ENCODE measurements at places on chromosomes 6 and 20. TPM values are rescaled to one million over a fixed set of nuclear protein-coding genes. Genes with fewer than 3 reads are reported as not detected.

- DNase-seq, result no peak
Measured at GRCh38 chr6:169786349-169786748, 34.9 kb downstream of the ERMARD start.

The C20orf204 gene
- 1.3 TPM for total RNA-seq

The ADGRF1 gene
- total RNA-seq, result not detected

- DNase-seq, result no peak
Measured at GRCh38 chr6:24089736-24090135, 36.3 kb upstream of the NRSN1 start.

DNA sequence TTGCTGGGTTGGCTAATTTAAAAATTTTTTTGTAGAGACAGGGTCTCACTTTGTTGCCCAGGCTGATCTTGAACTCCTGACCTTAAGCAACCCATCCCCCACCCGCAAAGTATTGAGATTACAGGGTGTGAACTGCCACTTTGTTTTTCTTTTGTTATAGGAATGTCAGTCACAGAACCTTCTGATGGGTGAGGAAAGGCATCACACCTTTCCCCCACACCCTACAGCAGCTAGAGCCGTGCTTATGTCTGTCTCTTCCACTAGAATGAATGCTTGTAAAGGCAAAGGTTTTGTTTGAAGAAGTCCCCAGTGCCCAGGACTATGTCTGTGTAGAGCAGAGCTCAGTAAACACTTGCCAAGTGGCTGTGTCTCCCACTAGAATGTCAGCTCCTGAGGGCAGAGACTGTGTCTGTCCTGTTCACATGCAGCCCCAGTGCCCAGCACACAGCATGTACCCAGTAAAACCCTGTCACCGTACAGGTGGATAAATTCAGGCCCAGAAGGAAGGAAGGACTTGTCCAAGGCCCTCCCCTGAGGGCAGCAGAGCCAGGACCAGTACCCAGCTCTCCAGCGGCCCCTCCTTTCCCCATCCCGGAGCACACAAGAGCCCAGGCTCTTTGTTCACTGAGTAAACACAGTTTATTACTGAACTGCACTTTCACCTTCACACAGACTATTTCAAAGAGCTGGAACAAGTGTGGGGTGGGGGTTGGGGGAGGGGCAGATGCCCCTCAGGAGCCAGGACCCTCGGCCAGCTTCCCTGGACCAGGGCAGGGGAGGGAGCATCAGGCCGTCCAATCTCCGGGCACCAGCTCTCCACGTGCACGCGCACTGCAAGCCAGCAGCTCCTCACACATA, 26.4 kb downstream of the COX4I2 start:
- DNase-seq, result no peak

The HMGCLL1 gene
- total RNA-seq, result 2.2 TPM

DNA sequence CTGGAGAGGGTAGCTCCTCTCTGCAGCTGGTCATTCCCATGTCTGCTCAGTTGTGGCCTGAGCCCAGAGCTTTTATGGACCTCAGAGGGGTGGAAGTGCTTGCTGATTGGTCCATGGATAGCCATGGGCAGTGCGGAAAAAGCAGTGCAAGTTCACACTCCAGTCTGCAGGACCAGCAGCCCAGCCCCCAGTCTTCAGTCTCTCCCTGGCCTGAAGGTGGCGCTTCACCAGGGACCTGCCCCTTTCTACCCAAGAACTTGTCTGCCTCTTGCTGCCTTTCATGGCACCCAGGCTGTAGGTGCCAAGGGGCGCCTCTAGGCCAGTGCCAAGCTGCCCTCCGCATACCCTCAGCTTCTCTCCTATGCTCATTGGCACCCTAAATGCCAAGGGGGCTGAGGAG, 91.0 kb downstream of the TBXT start:
- DNase-seq, result no peak

DNA sequence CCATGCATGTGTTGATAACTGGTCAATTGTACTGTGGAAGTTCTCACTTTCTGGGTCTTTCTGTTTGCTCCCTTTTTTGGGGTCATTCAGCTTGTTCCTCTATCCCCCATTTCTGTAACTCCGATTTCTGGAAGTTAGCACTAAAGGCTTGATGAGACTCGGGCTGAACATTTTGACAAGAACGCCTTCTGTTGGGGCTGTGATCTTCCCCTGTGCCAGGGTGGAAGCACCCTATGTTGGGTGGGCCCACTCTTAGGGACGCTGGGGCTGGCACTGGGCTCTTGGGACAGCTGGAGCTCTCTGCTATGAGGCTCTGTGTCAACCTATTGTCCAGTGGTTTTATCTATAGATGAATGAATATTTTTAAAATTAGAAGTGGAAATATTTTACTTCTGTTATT, 60.1 kb upstream of the FRMD1 start:
- no peak for DNase-seq

The DEFB132 gene
- total RNA-seq, result not detected

Measured in Peyer's patch (tissue), 4 donors.